IPS-NIHi11 (cell line): ENCODE measurements at places on chromosomes 5 and 9.

DNA sequence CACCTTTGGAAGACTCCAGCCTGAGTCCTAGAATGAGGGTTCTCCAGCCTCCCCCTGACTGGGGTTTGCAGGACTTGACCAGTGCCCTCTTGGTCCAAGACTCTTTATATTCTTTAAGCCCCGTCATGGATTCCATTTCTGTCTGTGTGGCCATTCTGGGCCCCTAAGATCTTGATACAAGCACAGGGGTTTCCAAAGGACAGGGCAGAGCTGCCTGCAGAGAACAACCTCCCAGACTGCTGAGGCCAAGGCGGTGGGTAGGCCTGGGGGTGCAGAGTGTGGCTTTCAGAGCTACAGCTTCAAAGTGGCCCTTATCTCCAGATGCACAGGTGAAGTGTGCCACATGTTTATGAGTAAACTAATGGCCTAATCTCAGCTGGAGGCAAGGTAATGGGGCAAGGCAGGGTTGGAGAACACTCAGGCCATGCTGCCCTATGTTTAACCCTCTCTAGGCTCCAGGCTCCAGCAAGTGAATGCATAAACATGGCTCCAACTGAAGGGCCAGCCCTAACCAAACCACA is 32.1 kb downstream of the FOXI1 start:
- no peak for DNase-seq

- DNase-seq = peak; percentile 47
These were observed 1.9 kb downstream of the GCNT4 start for GRCh38 chr5:75050415-75050814.

DNA sequence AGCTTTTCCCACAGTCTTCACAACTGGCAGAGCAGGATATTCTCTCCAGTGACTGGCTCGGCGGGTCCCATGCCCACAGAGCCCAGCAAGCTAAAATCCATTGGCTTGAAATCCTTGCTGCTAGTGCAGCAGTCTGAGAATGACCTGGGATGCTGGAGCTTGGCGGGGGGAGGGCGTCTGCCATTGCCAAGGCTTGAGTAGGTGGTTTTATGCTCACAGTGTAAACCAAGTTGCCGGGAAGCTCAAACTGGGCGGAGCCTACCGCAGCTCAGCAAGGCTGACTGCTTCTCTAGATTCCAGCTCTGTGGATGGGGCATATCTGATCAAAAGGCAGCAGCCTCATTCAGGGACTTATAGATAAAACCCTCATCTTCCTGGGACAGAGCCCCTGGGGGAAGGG is 194.1 kb downstream of the CCDC171 start:
- no peak for DNase-seq

DNA sequence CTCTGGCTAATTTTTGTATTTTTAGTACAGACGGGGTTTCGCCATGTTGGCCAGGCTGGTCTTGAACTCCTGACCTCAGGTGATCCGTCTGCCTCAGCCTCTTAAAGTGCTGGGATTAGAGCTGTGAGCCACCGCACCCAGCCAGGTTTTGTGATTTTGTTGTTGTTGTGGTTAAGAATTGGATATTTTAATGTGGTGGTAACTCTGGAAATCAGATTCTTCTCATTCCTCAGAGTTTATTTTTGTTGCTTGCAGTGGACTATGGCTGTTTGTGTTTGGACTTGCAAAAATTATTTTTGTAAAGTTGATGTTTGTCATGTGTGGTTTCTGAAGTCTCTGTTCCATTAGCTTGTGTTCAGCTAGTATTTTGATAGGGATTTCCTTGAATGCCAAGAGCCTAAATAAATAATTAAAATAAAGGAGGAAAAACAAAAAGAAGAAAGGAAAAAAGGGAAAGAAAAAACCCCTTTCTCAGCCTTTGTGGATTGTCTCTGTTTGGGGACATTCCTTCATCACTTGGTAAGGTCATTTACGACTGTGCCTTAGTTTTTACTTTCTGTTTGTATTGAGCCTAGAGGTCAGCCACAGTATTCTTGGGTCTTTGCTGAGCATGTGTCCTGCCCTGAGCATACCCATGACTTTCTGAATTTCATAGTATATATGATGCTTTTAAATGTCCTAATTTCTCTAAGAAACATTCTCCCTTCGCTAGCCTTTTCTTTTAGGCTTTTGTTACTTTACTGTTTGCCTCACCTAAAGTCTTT is 37.3 kb downstream of the PBX3 start:
- DNase-seq = no peak

DNA sequence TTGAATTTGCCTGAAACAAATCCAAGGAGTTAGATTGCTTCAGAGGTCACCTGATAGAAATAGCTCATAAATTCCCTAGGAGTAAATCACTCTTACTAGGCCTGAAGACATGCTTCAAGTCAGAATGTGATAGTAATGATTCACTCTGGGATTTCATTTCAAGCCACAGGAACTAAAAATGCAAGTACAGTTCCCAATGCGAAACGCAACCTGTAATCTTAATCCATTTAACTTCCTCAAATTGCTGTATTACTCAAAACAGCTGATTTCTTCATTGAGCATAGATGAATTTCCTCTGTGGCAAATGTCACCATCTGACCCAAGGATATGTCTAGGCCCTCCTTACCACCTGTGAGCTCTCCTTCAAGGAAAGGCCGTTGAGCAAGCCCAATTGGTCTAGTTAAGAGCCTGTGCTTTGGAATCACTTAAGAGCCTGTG is 32.1 kb upstream of the IL6ST start:
- DNase-seq = no peak

- DNase-seq = no peak
These were observed 225.4 kb downstream of the EBF1 start for GRCh38 chr5:158874343-158874742.

DNA sequence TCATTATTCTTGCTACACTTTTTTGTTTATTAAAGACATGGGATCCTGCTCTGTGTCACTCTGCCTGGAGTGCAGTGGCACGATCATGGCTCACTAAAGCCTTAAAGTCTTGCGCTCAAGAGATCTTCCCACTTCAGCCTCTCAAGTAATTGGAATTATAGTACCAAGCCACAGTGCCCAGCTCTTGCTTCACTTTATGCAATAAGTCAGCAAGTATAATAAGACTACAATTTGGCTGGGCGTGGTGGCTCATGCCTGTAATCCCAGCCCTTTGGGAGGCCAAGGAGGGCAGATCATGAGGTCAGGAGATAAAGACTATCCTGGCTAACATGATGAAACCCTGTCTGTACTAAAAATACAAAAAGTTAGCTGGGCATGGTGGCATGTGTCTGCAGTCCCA is 5.9 kb downstream of the C9orf153 start:
- DNase-seq = no peak

DNA sequence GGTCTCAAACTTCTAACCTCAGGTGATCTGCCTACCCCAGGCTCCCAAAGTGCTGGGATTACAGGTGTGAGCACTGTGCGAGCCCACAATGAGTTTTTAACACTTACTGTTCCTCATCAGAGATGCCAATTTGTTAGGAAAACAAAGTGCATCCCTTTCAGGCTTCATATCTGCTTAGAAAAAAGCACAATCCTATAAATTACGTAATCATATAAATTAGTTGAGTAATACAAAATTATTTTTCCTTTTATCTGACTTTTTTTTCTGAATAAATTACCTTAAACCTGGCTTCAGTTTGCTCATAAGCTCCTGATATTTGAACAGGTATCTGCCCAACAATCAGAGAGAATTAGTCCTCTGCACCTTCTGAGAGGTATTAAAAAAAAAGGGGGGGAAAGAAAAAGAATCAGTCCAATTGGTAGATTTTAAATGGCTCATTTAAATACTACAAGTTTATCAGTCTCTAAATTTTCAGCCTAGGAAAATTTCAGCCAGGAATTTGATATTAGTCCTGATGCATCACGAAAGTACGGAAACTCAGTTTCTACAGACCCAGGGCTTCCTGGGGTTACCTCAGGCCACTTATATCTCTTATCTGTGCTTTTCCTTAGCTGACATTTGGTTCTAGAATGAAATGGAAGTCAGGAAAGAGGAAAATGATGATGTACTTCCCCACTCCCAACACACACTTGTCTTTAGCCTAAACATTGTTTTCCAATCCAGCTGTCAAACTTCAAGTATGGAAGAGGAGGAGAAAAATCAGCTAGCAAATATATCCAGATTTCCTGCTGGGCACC is 26.8 kb downstream of the ITGA1 start:
- DNase-seq = no peak

DNA sequence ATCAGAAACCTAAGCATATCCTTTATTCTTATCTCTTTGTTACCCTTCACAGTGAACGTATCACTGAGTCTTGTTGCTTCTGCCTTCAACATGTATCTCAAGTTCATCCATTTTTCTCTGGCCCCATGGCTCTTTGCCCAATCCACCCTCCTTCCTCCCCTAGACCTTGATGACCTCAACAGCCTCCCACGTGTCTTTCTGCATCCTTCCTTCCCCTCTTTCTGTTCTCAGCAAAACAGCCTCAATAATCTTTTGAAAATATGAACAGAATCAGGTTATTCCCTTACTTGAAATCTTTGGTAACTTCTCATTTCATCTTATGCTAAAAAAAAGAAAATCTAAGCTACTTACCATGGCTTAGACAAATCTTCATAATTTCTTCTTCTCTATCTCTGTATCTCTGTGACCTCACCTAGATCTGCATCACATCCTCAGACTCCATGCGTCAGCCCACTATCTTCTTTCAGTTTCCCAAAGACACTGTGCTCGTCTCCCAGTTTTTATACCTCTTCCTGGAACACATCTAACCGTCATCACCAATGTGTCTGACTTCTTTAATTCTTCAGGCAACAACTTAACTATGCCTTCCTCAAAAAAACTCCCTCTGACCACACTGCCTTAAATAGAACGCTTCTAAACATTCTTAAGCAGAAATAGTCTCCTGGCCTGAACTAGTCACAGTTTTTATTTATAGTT is 208.0 kb downstream of the PARP8 start:
- no peak for DNase-seq

- DNase-seq = no peak
These were observed 58.9 kb upstream of the OTULINL start for GRCh38 chr5:14522721-14523120.

DNA sequence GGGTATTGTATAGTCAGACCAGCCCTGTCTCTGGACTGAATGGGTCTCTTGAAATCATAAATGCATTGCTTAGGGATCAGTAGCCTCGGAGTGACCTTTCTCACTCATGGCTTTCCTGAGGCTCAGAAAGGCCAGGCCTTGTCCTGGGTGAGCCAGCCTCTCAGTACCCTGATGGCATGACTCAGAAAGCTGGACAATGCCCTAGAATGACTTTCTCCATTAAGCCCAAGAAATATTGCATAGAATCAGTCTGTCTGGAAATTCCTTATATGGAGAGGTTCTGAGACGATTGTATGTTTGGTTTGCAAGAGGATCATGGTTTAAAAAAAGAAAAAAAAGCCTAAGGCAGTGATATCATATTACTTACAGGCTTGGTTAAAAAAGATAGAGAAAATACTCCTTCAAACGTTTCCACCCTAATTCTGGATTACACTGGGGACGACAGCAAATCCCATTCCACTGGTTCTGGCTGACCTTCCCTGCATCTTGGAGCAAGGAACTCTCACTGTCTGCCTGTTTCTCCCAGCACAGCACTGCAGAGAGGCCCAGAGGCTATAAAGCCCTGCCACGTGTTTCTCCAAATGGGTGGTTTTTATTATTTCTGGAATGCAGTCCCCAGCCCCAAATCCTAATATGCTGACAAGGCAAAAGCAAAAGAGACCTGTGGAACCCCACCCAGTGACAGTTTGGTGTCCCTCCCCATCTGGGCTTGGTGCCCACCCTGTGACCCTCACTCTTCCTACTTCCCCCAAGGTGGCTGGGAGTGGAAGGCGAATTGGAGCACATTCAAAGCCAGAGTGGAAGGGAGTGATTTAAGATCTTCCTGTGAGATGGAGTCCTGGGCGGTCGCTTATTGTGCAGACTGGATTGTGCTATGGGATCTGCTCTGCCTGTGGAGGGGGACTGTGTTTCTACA is 34.4 kb downstream of the MAP1B start:
- no peak for DNase-seq

- no peak for DNase-seq
These were observed 123.0 kb upstream of the SLC27A6 start for GRCh38 chr5:128842241-128842640.

DNA sequence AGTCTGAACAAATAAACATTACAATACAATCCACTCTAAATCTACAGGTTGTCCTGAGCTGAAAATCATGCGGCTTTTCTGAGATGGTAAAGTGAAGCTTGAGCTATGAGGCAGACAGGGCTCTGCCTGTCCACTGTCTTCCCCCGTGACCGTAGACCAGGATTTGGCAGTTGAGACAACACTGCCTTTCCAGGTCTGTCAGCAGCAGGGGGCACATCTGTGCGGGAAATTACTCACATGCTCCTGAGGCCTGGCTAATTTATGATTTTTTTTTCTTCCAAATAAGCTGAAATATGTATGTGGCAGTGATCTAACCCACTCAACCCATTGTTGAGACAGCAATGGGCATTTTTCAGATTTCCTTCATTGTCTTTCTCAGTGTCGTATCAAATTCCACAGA is 307.9 kb downstream of the FBXL7 start:
- DNase-seq = no peak

DNA sequence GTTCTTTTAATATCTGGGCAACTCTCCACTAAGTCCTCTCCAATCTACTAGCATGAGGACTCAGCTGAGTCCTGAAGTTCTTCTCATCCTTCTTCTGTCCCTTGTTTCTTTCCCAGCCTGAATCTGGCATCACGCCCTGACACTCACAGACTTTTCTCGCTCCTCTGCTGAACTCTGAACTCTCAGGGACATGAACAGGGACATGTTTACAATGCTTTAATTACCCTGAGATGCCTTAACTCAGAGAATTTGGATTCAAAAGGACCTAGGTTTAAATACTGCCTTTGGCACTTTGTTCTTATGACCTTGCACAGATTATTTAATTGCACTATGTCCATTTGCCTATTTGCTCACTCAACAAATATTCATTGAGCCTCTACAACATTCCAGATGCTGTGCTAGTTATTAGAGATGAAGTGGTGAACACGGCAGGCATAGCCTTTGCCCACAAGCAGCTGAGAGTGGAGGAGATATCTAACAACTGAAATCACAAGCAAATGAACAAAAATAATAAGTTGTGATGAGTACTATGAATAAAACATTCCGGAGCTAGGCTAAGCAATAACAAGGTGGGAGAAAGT is 106.0 kb downstream of the ADRB2 start:
- no peak for DNase-seq

DNA sequence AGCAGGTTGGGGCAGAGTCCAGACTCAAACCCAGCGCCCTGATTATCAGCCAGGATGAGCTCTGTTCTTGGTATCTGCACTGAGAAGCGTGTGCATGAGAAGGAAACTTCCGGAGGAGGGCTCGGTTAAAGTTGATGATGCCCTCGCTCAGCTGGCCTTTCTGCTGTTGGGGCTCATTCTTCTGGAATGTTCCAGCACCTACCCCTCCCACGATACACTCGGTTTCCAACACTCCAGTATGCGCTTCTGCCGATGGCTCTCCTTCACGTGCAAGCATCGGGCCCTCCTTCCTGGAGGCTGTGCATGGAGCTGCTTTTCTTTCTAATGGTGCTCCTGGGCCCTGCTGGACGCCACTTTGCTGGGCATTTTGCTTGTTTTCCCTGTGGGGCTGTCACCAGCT is 134.0 kb downstream of the RXRA start:
- no peak for DNase-seq

- no peak for DNase-seq
These were observed 334.0 kb upstream of the PUM3 start for GRCh38 chr9:3177936-3178335.

- no peak for DNase-seq
These were observed 218.4 kb downstream of the ADAMTS6 start for GRCh38 chr5:65263321-65263720.

- no peak for DNase-seq
These were observed 7.8 kb downstream of the LPAR1 start for GRCh38 chr9:111030492-111030891.
